ENCODE measurements at places on chromosomes 12 and 14.

- DNase-seq, result no peak
Observed at GRCh38 chr14:36067428-36068187, 108.9 kb downstream of the PTCSC3 start.

DNA sequence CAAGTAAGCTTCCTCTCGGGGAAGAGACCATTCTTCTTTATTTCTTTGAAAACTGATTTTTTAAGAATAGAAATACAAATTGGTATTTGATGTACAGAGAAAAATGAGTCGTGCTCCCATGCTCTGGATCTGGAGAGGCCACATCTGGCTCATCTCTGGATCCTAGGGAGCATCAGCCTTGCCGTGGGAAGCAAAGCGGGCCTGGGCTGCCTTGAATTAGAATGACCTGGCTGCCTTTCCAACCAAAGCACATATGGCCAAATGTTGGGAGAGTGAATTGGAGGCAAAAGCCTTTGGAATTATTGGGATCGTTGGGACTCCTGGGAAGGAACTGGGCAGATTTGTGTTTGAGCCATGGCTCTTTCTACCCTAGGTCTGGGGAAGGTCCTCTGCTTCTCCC, 80.0 kb downstream of the SLC25A47 start:
- DNase-seq, result no peak

GRCh38 chr12:25894759-25895158, 63.7 kb upstream of the RASSF8 start:
- DNase-seq, result no peak

GRCh38 chr12:591167-592023, 71.8 kb downstream of the NINJ2 start:
- no peak for DNase-seq

DNA sequence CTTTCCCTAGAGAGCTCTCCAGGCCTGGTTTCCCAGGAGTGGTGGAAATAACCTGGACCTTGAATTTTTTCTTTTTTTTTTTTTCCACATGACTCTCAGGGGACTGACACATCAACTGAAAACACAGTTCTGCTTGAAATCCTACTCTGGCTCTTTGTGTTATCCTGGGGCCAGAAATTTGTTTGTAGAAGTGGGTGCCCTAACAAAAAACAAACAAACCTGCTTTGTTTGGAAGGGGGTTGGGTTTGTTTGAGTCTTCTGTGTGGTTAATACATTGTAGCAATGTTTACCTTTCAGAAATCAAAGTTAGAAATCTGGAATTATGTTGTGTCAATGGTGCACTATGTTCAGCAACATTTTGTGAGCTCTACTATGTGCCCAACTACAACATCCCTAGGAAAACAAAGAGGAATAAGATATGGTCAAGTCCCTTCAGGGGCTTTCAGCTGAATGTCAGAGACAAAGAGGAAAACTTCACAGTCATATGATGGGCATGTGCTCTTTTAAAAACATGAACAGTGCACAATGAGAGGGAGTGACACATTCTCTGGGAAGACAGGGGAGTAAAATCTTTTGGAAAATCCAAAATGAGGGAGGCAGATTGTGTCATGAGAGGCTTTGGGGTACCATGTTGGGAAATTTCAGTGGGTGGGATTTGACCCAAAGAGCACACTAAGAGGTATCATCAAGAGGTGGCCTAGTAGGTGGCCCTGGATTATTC, 1.5 kb upstream of the IGF1 start:
- DNase-seq, result no peak

DNA sequence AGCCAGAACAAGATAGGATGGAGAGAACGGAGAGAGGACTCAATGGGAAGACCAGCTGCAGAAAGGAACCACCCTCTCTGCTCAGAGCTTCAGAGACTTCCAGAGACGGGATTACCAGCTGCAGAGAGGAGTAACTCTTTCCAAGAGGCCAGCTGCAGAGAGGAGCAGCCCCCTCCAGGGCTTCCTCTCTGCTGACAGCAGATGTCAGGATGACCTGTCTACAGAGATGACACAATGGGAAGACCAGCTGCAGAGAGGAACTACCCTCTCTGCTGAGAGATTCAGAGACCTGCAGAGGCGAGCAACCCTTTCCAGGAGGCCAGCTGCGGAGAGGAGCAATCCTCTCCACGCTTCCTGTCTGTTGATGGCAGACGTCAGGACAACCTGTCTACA, 61.8 kb downstream of the KLRG1 start:
- no peak for DNase-seq

GRCh38 chr12:50192908-50193307, 25.7 kb upstream of the CERS5 start:
- no peak for DNase-seq

- no peak for DNase-seq
Observed at GRCh38 chr12:28294300-28294699, 104.0 kb downstream of the CCDC91 start.

DNA sequence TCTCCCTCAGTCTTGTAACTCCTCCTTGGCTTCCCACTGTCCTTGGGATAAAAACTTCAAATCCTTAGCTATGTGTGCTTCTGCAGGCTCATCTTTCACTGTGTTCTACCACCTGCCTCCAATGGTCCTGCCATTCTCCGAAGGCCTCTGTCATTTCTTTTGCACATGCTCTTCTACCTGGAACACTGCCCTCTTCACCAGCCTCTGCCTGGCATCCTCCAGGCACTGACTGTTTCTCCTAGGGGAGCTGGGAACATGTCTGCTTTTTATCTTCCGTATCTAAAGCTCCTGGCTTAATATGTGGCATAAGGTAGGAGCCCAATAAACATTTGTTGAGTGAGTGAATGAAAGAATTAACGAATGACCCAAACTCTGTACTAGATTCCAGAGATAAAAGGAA, 603.3 kb upstream of the TMEM132C start:
- DNase-seq, result no peak

GRCh38 chr12:90958347-90958746, 3.4 kb upstream of the CCER1 start:
- DNase-seq, result no peak

DNA sequence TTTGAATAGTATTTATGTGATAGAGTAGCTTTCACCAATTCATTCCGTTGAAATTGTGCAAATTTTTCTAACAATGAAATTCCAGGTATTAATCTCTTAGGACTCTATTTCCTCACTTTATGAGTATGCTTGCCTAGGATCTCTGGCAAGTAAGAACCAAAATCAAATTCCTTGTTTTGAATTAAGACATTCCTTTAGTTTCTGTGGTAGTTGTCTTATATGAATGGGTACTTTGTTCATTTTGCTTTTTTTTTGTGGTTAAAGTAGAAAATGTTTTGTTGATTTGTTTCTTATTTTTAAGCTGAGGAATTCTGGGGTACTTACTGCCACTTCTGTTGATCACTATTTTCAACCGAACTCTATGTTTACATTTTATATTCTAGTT, 59.8 kb downstream of the KITLG start:
- no peak for DNase-seq

DNA sequence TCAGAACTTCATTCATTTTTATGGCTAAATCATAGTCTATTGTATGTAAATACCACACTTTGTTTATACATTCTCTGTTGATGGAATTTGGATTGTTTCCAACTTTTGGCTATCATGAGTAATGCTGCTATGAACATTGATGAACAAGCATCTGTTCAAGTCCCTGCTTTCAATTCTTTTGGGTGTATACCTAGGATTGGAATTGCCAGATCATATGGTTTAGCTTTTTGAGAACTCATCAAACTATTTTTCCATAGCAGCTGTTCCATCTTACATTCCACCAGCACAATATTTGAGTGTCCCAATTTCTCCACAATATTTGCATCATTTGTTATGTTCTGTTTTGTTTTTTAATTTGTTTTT, 52.3 kb upstream of the CCND2 start:
- no peak for DNase-seq

GRCh38 chr12:106736051-106736957, 38.2 kb upstream of the RIC8B start:
- no peak for DNase-seq

DNA sequence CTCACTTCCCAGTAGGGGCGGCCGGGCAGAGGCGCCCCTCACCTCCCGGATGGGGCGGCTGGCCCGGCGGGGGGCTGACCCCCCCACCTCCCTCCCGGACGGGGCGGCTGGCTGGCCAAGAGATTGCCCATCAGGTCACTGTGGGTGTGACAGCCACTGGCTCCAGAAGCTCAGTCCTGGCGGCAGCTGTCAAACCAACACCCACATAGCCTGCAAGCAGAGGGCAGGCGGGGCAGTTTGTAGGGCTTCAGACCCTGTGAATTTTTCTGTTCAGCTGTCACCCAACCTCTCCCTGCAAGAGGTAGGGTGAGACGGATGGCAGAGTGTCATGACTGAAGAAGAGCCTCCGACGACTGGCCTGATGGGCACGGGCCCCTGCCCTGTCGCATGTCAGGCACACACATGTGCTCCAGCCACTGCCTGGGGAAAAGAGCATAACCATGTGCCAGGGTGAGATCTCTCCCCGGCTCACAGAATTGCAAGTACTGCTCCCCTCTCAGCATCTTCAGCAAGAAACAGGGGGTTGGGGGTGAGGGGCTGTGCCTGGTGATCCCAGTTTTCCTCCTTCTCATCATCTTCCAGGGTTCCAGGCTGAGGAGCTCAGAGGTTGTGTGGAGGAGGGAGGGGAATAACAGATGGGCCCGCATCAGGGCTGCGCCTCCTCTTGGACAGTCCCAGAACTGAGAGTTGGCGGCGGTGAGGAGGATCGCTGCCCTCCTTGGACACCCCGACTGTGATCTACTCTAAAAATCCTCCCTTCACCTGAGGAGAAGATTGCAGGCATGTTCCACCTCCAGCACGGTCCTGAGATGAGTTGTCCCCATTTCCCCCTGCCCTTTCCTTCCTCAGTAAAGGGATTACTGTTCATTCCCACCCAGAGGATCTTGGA, 11.2 kb upstream of the PRPH start:
- DNase-seq, result no peak

DNA sequence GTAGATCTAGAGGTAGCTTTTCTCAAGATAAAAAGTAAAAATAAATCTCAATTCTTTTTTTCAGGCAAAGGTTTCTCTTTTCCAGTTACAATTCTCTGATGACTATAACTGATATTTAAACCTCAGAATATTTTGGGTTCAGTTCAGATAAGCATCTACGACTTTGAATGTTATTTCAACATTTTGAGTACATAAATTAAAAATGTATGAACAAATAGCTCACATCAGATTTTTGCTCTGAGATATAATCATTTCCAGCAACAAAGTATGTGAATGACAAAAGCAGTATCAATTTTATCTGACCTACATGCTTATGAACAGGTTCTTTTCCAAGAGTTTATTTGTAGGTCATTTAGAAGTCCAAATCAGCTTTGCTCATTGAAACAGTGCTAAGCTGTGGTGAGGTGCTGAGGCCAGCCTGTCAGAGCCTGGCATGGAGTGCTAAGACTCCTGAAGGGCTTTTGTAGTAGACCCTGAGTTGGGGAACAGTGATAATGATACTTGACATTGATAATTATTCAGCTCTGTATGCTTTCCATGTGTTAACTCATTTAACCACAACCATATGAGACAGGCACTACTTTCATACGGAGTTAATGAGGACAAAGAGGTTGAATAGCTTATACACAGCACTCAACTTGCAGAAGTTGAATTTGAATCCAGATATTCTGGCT, 205.0 kb upstream of the DCN start:
- DNase-seq, result no peak

GRCh38 chr14:53390008-53390407, 236.9 kb upstream of the DDHD1 start:
- DNase-seq, result no peak

- DNase-seq, result no peak
Observed at GRCh38 chr12:44696542-44696941, 179.6 kb downstream of the NELL2 start.
